ENCODE measurements at places on chromosomes 6 and 20.

DNA sequence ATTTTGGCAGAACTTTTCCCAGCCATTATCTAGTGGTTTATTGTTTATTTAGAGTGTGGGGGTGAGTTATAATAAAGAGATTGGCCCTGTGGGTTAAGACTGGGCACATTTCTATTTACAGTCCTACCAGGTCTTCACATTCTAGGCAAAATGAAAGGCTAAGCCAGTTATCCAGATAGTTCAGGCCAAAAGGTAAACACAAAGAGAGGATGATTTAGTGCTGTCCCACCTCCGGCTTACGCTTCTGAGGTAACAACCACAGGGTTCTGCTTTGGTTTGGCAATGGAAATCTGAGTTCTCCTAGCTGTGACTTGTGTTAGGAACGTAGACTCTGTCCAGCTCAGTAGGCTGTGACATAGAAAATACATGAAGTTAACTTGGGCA, 50.3 kb upstream of the PTPRK start:
- no peak for DNase-seq

GRCh38 chr6:122713138-122713537, 66.4 kb upstream of the FABP7 start:
- DNase-seq = no peak

- DNase-seq = no peak
Measured at GRCh38 chr20:51218603-51219002, 195.7 kb upstream of the KCNG1 start.

GRCh38 chr6:168320634-168321033, 1.1 kb upstream of the DACT2 start:
- no peak for DNase-seq

DNA sequence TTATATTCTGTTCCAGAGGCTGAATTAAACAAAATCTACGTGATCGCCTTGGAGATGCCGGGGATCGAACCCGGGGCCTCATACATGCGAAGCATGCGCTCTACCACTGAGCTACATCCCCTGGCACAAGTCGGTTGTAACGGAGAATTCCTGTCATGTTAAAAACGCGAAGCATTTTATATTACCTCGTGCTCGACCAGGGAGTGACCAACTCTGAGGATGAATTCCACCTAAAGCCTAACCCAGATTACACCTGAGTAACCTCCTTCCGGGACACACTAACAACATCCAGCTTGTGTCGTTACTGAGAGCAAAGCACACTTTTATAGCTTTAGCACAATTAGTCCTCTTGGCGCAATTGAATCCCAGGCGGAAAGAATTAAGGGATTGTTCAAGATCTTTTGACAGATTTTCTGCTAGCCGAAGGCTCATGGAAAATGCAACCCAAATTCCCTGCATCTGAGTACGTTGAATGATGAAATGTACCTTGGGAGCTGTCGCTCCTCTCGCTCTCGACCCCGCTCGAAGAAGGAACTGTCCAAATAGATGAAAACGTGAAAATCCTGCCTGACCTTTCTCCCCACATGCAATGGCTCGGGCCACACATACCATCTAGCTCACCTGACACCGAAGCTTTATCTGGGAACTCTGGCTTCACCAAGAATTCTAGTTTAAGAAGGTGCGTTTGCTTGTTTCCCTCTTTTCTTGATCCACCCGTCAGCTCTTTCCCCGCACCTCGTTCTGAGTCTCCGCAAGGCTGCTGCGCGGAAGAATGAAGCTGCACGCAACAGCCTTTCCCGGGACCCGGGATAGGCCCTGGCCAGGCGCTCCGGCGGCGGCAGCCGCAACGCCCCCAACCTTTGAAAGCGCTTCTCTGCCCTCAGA, 148.3 kb downstream of the GPX5 start:
- peak; percentile 56 for DNase-seq

DNA sequence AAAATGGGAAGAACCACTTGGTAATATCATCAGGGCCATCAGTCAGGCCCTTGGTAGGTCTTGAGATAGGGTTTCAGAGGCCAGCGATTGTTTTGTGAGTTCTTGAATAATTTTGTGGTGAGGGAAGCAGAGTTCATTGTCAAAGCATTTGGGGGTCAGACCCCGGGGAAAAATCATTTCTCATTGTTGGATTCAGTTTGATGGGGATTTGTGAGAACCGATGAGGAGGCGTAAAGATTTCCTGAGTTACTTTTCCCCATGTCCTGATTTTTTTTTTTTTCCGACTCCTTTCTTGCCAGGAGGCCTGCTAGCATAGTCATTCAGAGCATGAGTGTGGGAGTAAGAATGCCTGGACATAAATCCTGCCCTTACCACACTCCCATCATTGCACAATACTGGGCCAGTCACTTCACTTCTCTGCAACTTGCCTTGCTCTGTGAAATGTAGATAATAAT, 60.3 kb downstream of the TSHZ2 start:
- DNase-seq = no peak

GRCh38 chr20:13672690-13673089, 34.0 kb upstream of the TASP1 start:
- DNase-seq = no peak

DNA sequence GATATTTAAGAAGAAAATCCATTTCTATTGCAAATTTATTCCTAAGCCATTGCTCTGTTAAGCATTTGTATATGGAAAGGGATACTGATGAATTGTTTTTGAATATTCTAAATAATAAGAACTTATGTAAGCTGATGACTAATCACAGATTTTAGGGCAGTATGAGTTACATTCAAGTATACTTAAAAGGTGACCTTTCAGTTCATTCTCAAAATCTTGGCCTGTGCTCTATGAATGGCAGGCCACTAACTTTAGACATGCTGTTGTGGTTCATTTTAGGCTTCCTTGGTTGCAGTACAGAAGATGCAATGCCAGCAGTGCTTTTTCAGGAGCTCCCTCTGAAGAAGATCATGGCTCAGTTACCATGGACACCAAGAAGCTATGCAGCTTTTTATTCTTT, 380.4 kb downstream of the CENPW start:
- DNase-seq = no peak

DNA sequence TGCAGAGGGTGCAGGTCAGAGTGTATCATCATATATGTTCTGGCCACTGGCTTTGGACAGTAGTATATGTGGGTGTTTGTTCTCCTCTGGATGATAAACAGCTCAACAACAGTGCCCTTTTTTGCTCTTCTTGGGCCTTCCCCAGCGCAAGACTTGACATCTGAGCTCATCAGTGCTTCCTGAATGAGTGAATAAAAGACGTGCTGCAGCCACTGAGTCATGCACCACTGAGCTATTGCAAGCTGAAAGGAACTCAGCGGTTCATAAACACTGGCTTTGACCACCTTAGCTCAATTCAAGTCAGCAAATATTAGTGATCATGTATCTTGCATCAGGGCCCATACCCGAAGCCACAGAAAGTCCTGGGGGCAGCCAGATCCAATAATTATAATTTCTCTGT, 105.3 kb upstream of the KCNG1 start:
- DNase-seq = no peak

GRCh38 chr6:96926425-96926824, 1.9 kb downstream of the KLHL32 start:
- no peak for DNase-seq

DNA sequence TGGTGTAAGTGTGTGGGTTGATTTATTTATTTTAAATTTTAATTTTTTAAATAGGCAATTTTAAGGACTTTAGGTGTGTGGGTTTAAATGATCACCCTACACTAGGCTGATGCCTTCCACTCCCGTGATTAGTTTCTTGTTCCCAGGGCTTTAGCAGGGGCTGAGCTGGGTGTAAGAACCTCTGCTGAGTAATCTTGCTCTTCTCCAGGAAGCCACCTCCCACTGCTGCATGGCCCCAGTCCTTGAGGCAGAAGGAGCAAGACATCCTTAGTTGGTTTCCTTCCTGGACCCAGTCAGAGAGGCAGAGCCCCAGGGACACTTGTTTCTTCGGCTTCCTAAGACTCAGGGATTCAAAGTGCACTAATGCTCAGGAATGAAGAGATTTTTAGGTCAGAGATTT, 19.8 kb upstream of the CDC5L start:
- no peak for DNase-seq

- DNase-seq = no peak
Measured at GRCh38 chr6:136475686-136476085, 74.5 kb downstream of the MAP7 start.

DNA sequence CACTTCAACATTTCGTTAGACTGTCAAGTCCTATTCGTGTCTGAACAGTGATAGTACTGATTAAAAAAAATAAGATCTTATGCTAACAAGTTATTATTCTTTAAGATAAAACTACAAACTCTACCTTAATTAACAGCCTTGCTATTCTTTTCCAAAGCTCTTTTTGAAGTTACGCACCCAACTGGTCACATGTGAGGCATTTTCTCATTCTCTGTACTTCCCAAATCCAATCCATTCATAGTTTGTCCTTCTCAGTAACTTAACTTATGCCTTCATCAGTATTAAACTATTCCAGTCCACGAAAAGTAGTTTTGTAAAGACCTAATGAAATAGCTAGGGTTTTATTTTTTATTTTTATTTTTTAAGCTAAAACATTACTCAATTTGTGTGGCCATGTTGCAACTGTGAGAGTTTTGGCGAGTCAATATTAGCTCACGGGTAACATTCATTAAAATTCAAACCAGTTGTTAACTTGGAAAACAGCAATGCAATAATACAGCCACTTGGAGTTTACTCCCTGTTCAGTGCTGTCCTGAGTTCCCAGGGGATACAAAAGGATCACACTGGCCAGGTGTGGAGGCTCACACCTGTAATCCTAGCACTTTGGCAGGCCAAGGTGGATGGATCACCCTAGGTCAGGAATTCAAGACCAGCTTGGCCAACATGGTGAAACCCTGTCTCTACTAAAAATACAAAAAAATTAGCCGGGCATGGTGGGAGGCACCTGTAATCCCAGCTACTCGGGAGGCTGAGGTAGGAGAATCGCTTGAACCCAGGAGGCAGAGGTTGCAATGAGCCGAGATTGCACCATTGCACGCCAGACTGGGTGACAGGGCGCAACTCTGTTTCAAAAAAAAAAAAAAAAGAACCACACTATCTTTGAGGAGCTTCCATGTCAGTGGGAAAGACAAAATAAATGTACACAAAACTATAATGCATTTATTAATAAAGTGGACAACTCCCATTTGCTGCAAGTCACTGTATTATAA, 27.9 kb upstream of the EEF1A1 start:
- no peak for DNase-seq

DNA sequence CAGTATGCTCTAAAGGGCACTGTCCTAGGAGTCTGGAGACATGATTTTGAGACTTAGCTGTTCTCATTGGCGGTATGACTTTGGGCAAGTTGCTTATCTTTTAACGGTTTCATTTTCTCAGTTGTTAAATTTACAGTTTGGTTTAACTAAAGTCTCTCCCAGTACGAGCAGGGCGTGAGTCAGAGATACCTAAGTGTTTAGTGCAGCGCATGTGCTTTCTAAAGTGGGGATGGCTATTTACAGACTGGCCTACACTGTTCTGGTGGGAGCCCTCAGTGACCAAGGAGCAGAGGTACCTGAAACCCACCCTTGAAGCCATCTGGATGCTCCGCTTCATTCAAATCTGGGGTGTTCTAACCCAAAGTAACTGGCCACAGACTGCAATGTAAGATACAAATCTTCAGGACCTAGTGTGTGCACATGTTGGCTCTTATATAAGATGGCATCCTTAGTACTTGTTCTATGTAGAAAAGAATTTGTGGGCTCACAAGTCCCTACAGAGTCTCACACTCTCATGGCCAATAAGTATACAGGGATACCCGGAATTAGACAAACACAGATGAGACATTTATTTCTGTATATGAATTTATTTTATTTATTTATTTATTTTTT, 10.7 kb downstream of the MSH5 start:
- no peak for DNase-seq

- no peak for DNase-seq
Measured at GRCh38 chr6:134959603-134960002, 9.7 kb upstream of the ALDH8A1 start.

DNA sequence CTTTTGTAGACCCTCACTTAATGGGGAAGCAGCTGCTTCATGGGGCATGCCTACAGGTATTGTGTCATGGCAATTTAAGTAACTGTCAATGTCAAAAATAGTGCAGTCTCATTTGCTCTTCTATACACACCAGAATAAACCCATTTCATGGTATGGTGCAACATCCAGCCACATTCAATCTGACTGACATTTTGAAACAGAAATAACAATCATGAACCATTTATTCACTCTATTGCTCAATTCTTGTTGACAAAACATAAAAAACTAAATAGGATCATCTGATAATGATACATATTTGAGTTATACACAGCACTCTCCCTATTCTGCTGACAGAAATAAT, 122.9 kb downstream of the MAP7 start:
- no peak for DNase-seq

DNA sequence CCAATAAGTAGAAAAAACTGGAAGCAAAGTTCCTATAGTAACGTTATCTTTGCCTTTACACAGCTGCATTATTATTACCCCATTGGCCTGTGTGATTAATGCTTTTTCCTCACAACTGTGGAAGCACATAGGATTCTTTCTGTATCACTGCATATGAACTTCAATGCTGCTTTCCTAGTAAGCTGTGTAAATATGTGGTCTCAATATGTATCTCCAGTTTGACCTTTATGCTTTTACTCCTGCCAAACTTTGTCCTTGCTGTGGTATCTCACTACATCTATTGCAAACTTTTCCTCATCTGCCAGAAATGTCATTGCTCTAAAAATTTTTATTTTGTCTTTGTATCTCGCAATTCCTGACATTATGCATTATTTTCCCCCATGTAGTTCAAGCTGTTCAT, 168.6 kb downstream of the ZFAND3 start:
- DNase-seq = no peak

DNA sequence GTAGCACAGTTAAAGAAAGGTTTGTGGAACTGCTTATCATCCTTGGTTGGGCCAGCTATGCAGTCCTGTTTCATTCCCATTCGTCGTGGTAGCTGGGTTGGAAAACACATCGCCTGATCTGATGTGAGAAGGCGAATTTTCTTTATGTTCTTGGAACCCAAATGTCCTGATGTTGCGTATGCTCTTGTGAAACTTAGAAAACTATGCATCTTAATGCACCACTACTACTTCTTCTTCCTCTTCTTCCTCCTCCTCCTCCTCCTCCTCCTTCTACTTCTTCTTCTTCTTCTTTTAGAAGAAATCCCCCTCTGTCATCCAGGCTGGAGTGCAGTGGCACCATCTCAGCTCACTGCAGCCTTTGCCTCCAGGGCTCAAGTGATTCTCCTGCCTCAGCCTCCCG, 381.6 kb downstream of the UTRN start:
- no peak for DNase-seq

DNA sequence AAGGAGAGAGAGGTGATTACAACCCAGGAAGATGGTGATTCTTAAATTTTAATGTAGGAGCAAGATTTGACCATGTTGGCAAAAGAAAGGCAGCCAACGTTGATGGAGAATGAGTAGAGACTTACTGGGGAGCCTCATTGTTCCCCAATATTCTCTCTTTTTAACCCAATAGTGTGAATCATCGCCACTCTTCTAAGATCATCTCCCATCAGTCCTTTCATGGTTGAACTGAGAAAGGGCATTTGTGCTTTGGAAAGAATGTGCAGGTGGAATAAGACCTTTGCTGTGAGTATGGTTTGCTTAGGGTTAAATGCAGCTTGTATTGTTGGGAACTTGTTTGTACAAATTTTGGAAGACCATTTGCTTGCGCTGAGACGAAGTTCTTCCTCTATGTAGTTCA, 231.0 kb downstream of the TBXT start:
- DNase-seq = no peak

- DNase-seq = no peak
Measured at GRCh38 chr6:118743746-118744145, 92.4 kb upstream of the CEP85L start.

GRCh38 chr6:105087571-105088211, 92.1 kb downstream of the POPDC3 start:
- DNase-seq = no peak

All from dorsolateral prefrontal cortex (tissue), 122 donors.